ENCODE measurements at places on chromosomes 7 and 10.
A peak's percentile ranks its signal among the peaks of the same experiment; 100 is the strongest.

DNA sequence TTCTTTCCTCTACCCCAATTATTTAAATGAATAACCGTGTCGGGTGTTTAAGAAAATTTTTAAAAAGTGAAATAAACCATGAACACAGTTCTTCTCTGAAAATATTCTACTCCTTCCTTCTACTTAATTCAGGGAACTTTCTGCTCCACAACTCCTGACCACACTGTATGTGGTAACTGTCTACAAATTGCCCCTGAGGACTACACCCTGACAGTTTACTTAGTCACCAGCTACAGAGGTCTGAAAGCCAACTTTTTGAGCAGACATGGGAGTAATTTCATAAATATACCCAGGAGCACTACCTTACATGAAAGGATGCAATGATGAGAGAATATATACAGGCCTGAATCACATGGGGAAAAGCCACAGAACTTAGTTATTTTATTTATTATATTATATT, 523.2 kb upstream of the SORCS1 start:
- no peak for DNase-seq
- no peaks in the 10 kb centered on the region for H3K36me3 ChIP-seq
- no peaks in the 10 kb centered on the region for H3K27me3 ChIP-seq

DNA sequence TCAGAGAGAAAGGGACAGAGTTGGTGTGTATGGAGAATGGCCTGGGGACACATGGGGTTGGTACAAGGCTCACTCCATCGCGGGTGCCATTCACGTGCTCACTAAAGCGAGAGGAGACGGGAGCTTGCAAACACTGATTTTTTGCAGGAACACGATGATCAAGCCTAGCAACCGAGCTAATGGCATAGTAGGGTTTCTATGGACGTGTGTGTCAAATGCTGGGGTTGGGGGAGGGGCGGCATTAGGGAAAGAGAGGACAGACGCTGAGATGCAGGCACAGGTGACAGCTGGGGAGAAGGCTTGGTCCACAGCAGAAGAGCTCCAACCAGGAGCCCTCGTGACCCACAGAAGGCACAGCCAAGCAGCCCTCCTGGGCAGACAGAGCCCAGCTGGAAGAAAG, 33.9 kb downstream of the RCC1L start:
- no peaks in the 10 kb centered on the region for H3K27me3 ChIP-seq
- H3K27ac ChIP-seq = peak overlapping the region; percentile 58
- H3K36me3 ChIP-seq = peaks cover 3% of the 10 kb centered on the region
- H3K4me1 ChIP-seq = peaks cover 9% of the 10 kb centered on the region

DNA sequence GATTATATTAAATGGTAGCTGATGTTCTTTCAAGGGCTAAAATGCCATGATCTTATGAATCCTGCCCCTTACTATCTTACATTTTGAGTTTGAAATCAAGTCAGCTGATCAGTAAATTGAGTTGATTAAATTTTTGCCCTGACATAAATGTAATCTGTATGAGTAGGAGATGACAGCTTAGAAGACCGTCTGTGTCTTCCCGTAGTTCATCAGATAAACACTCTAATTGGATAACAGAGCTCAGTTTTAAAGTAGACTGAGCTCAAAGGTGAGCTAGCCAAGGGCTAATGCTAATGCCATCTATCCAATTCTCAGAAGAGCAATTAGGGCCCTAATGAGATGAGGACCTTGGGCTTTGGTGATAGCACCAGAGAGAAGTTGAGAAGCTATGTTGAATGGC, 82.9 kb downstream of the LRRC4 start:
- H3K4me3 ChIP-seq = no peak overlapping the region
- DNase-seq = no peak
- H3K27ac ChIP-seq = no peak overlapping the region
- peaks cover 12% of the 10 kb centered on the region for H3K36me3 ChIP-seq
- H3K4me1 ChIP-seq = no peaks in the 10 kb centered on the region
- H3K27me3 ChIP-seq = no peaks in the 10 kb centered on the region

DNA sequence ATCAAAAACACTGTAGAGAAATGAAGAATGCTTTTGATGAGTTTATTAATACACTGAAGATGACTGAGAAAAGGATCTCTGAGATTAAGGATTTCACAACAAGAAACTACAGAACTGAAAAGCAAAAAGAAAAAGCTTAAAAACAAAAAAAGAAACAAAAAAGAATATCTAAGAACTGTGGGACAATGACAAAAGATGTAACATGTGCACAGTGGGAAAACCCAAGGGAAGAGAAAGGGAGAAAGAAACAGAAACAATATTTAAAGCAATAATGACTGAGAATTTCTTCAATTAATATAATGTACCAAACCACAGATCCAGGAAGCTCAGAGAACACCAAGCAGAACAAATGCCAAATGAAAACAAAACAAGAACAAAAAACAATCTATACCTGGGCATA, 42.2 kb downstream of the TFEC start:
- no peak overlapping the region for H3K4me3 ChIP-seq
- H3K36me3 ChIP-seq = no peaks in the 10 kb centered on the region
- no peak for DNase-seq
- H3K27ac ChIP-seq = no peak overlapping the region
- H3K27me3 ChIP-seq = no peaks in the 10 kb centered on the region

- H3K4me3 ChIP-seq = no peak overlapping the region
- no peak for DNase-seq
- no peak overlapping the region for H3K27ac ChIP-seq
- H3K36me3 ChIP-seq = no peaks in the 10 kb centered on the region
These were observed 9.9 kb upstream of the OR2A5 start for GRCh38 chr7:144038887-144039286.

- no peaks in the 10 kb centered on the region for H3K27me3 ChIP-seq
- peaks cover 45% of the 10 kb centered on the region for H3K4me1 ChIP-seq
These were observed 215.3 kb downstream of the KIF20B start for GRCh38 chr10:89916468-89917215.

GRCh38 chr10:297567-297966, 162.3 kb downstream of the ZMYND11 start:
- H3K4me3 ChIP-seq = no peak overlapping the region
- H3K27me3 ChIP-seq = no peaks in the 10 kb centered on the region
- peak overlapping the region; percentile 23 for H3K27ac ChIP-seq
- peaks cover 9% of the 10 kb centered on the region for H3K4me1 ChIP-seq
- DNase-seq = no peak
- H3K36me3 ChIP-seq = no peaks in the 10 kb centered on the region

GRCh38 chr10:106802949-106803348, 361.6 kb downstream of the SORCS1 start:
- H3K36me3 ChIP-seq = no peaks in the 10 kb centered on the region
- no peaks in the 10 kb centered on the region for H3K4me1 ChIP-seq
- H3K27ac ChIP-seq = no peak overlapping the region
- H3K4me3 ChIP-seq = no peak overlapping the region
- DNase-seq = no peak
